ENCODE measurements at places on chromosomes 11 and 22.
A peak's percentile ranks its signal among the peaks of the same experiment; 100 is the strongest.

GRCh38 chr11:45247433-45247832 lies 38.7 kb downstream of the SYT13 start:
- DNase-seq = no peak

GRCh38 chr11:100484948-100485347 lies 202.1 kb upstream of the ARHGAP42 start:
- no peak for DNase-seq

- peak; percentile 3 for DNase-seq
These were observed 900.3 kb downstream of the OPCML start for GRCh38 chr11:132631989-132632388.

DNA sequence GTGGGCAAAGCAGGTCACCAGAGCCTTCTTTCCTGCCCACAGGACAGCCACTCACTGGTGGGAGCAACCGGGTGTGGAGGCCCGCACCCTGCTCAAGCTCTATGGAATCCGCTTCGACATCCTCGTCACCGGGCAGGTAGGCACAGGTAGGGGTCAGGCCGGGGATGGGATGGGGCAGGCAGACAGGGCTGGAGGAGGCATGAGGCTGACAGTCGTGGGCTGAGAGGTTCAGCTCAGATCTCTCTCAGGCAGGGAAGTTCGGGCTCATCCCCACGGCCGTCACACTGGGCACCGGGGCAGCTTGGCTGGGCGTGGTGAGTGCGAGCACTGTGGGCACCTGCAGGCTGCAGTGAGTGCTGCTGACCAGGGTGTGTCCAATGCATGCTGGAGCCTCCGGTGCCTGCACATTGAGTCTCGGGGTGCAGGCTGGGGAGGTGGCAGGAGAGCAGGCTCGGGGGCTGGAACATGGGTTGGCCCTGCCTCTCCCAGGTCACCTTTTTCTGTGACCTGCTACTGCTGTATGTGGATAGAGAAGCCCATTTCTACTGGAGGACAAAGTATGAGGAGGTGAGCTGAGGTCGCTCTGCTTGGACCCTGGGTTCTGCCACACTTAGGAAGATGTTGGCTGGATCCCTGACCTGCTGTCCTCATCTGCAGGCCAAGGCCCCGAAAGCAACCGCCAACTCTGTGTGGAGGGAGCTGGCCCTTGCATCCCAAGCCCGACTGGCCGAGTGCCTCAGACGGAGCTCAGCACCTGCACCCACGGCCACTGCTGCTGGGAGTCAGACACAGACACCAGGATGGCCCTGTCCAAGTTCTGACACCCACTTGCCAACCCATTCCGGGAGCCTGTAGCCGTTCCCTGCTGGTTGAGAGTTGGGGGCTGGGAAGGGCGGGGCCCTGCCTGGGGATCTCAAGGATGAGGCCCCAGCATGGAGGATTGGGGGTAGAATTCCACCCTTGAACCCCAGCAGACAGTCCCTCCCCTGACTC lies 6.3 kb downstream of the SLC7A4 start:
- no peak for DNase-seq

GRCh38 chr11:122209619-122210366 lies 93.8 kb upstream of the BLID start:
- peak; percentile 76 for DNase-seq

- DNase-seq = peak; percentile 27
These were observed 109.3 kb downstream of the ARL14EP start for GRCh38 chr11:30432178-30432577.

DNA sequence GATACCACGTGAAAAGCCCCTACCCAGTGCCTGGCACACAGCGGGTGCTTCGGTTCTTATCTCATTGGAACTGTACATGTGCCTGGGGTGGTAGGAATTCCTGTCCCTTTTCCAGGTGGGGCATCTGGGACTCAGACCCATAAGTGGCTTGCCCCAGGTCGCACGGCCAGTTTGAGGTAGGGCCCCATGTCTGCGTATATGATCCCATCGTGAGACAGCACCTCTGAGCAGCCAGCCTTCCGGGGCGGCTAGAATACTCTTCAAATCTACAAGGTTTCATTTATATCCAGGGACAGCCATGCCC lies 33.5 kb upstream of the SMIM38 start:
- no peak for DNase-seq

DNA sequence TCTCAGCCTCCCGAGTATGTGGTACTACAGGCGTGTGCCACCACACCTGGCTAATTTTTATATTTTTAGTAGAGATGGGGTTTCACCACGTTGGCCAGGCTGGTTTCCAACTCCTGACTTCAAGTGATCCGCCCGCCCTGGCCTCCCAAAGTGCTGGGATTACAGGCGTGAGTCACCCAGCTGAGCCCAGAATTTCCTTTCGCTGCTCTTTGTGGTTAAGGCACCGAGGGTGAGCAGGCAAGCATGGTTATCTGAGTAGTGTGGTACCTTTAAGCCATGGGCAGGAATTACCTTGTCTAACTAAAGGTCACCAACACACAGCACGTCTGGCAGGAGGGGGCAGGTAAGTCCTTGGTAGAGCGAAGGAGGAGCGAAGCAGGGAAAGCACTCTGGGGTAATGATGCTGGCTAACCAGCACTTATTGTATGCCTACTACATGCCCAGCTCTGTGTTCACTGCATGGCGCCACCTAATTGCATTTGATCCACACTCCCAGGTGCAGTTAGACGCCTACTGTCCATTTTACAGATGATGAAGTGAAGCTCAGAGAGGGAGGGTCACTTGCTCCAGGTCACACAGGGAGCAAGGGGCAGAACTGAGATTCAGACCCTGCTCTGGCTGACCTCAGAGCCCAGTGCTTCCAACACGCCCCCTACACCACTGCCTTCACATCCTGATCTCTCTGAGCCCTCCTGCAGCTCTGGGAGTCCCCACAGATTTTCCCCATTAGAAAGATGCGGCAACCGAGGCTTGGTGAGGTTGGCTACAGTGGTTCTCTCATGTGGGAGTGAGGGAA lies 45.7 kb downstream of the TRIOBP start:
- DNase-seq = peak; percentile 94

GRCh38 chr11:74678591-74679512 lies 52.4 kb downstream of the CHRDL2 start:
- DNase-seq = no peak

DNA sequence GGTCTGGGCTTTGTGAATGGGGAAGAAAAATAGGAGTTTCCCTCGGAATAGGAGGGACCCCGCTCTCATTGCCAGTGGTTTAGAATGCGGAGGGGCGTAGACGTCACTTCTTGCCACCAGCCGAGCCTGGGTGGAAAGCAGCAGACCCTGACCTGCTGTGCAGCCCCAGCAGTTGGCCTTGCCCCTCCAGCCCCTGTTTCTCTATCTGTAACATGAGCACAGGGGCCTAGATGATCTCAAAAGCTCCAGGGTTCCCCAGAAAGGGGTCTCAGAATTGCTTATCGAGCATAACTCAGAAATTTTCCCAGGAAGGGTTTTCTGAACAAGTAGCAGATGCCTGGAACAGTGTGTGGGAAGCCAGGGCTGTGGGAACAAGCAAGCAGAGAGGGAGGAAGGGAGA lies 43.9 kb downstream of the C11orf91 start:
- no peak for DNase-seq

DNA sequence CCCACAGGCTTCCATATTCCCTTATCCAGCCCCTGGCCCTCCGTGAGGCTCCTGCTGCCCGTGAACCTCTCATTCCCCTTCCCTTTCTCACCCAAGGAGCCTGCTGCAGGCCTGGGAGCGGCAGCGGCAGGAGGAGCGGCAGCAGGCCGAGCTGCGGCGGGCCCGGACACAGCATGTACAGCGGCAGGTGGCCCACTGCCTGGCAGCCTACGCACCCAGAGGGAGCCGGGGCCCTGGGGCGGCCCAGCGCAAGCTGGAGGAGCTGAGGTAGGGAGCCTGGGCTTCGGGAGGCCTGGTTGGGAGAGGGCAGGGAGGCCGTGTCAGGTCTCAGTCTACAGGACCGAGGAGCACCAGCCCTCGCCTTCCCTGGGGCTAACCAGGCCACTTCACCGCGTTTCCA lies 8.1 kb upstream of the SART1 start:
- no peak for DNase-seq

- DNase-seq = no peak
These were observed 7.9 kb upstream of the WNT11 start for GRCh38 chr11:76214186-76214585.

DNA sequence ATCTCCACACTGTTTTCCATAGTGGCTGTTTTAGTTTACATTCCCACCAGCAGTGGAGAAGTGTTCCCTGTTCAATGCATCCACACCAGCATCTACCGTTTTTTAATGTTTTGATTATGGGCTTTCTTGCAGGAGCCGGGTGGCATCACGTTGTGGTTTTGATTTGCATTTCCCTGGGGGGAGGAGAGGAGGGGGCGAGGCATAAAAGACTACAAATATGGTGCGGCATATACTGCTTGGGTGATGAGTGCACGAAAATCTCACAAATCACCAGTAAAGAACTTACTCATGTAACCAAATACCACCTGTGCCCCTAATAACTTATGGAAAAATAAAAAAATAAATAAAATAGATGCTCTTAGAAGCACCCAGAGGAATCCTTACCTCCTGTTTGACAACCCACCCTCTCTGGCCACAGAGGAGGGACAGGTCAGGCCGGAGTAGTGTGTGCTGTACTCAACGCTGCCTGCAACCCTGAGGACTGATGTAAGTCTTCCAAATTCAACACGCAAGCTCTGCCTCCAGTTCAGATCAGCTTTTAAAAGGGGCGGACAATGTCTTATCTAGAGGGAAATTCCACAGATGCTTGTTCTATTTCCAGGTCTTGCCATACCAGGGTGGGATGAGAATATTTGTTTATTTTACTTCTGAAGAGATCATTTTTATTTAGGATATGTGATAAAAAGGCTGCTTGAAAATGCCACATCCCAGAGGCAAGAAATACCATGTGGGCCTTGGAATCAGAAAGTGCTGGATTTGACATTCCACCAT lies 329.6 kb upstream of the B3GAT1 start:
- peak; percentile 9 for DNase-seq

- peak; percentile 82 for DNase-seq
These were observed 10.4 kb upstream of the SPINDOC start for GRCh38 chr11:63802637-63803414.

- DNase-seq = no peak
These were observed 53.2 kb downstream of the PIK3C2A start for GRCh38 chr11:17154409-17155159.

DNA sequence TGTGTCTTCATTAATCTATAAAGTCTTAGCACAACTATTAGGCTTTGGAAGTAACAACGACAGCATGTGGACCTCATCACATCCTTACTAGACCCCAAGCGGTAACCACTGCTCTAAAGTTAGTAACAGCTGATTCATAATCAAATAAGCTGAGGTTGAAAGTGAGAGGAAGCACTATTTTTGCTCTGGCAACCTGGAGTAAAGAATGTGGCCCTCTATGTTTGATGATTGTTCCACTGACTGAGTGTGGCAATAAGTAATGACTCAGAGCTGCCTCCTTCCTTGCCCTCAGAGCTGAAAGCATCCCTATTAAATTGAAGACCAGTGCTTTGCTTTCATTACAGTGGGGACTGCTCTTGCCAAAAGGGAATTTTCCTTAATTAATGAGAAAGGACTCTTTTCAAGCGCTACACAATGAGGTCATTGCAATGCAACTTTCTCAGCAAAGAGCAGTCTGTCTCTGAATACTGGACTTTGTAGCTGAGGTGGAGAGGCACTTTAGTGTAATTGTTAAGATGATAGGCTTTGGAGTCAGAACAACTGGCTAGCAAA lies 906.1 kb upstream of the RAG2 start:
- DNase-seq = peak; percentile 80

DNA sequence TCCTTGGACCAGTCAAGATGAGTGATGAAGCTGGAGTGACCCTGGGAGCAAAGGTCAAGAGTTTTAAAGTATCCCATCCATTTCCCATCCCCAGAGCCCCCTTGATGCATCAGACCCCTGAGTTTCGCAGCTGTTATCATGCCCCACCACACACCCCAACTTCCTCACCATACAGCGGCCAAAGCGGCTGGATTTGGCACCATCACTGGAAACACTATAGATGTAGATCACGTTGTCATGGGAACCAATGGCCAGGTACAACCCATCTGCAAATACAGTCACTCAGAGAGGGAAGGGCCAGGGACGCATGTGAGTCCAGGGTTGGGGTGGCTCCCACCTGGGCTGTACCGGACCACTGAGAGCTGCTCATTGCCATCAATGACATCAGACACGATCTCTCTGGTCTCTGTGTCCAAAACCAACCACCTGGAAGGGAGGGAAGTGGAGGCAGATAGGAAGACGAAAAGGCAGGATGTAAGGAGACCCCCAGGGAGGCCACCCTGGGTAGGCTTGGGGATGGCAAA lies 2.2 kb upstream of the MTA2 start:
- no peak for DNase-seq

GRCh38 chr22:24095826-24096757 lies 85.0 kb downstream of the CABIN1 start:
- DNase-seq = no peak

DNA sequence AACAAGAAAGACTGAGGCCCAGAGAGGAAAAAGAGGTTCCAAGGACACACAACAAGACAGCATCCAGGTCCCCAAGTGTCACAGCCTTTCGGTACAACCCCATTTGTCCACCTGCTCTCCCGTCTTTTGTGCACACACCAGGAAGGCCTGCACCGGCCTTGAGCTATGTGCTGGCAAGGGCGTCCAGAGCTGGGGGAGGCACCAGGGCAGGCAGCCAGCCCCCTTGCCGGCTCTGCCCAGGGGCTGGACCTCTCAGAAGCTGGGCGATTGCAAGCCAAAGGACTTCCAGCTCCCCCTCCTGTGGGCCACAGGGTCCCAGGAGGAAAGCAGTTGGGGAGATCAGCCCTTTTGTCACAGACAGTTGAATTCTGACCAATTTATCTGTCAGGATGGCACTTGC lies 210.5 kb downstream of the MN1 start:
- DNase-seq = no peak

GRCh38 chr22:22050141-22050775 lies 67.7 kb upstream of the TOP3B start:
- DNase-seq = no peak

DNA sequence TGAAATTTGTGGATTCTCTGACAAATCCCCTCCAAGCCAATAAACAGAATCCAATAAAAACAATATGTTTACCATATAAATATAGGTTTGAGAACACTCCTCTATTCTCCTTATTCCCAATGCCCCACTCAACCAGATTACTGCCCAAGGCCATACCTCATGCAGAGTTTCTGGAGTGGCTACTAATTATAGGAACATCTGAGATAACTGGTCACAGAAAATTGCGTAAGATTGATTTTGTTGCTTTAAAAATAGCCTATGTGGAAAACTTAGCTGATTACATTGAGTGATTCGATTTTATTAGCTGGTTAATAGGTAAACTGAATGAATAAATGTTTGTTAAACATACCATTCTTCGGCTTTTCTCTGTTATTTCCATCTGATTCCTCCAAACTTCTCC lies 48.0 kb downstream of the ME3 start:
- DNase-seq = peak; percentile 68

DNA sequence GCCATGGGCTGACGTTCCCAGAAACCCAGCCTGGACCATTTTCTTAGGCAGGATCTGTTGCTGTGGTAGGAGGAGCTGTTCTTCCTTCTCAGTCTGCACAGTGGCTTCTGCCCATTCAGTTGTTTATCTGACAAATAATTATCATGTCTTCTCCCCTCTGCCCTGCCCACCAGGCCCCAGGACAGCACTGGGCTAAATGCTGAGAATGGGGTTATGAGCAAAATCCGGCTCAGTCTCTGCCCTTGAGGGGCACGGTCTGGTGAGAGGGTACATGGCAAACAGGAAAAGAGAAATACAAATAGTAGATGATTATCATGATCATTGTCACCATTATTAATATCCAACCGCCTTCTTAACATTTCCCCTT lies 42.9 kb downstream of the C11orf96 start:
- no peak for DNase-seq
